Cerebellar nuclear complex (tissue), 1 donor: ENCODE measurements at places on chromosomes 6 and 20.

DNA sequence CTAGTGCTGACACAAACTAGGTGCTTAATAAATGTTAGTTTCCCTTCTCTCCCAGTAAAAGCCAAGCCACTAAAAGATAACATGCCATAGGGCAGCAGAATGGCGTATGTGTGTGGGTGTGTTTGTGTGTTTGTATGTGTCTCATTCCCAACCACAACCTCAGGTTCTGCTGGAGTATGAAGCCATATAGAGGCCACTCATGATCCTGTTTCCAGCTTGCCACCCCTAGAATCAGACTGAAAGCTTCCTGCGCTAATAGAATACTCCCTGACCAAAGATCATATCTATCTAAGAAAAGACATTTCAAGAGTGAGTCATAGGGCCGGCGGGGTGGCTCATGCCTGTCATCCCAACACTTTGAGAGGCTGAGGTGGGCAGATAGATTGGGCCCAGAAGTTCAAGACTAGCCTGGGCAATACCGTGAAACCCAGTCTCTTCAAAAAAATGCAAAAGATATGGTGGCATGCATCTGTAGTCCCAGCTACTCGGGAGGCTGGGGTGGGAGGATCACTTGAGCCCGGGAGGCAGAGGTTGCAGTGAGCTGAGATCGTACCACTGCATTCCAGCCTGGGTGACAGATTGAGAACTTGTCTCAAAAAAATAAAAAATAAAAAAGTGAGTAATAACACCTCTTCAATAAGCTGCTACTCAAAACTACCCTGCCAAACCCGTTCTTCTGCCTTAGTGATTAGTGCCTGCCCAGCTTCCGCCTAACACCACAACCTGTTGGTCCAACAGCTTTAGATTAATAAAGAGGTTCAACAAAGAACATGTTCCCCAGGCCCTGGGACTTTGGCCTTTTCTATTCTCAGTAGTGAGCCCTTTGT, 11.8 kb upstream of the SNRPC start:
- no peak for DNase-seq

- no peak for DNase-seq
Observed at GRCh38 chr6:169253337-169254238, at the start of gene THBS2. TSS of gene THBS2 (minus strand) at chr6:169253846. CDS start at chr6:169250784, 3,062 bp downstream.

- peak; percentile 18 for DNase-seq
Observed at GRCh38 chr6:142946924-142947713, 2.1 kb upstream of the HIVEP2 start.

DNA sequence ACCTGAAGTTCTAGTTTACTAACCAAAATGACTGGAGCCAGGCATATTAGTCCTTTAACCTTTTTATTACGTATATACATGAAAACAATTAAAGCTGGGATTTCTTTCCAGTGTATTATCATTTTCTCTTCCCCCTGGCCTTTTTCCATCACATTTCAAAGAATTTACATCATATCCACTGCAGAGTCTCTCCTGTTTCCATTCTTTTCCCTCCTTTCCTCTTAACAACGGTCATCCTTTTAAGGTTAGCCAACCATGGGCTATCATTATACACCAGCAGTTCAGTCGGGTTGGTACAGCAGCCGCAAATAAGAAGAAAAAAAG, 104.6 kb downstream of the TFAP2A start:
- no peak for DNase-seq

GRCh38 chr6:91075244-91075976, 488.5 kb upstream of the MAP3K7 start:
- DNase-seq, result no peak

DNA sequence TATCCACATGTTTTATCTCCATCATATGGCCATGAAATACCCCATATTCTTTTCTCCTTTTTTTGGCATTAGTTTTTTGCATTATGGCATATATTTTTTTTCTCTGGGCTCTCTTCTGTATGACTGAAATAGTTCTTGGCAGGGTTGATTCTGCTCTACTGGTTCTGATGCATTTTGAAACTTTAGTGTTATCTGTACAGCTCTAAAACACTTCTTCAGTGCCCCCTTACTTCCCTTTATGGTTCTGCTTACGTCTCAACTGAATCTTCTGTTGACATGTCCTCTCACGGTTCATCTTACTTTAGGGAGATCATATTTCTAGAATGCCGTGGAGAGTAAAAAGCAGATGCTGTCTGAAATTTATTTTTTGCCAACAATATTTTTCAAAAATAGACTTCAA, 23.2 kb upstream of the TXNDC5 start:
- DNase-seq, result no peak
